Fibroblast of gingiva (primary cell): ENCODE measurements at places on chromosomes 12 and 14.

DNA sequence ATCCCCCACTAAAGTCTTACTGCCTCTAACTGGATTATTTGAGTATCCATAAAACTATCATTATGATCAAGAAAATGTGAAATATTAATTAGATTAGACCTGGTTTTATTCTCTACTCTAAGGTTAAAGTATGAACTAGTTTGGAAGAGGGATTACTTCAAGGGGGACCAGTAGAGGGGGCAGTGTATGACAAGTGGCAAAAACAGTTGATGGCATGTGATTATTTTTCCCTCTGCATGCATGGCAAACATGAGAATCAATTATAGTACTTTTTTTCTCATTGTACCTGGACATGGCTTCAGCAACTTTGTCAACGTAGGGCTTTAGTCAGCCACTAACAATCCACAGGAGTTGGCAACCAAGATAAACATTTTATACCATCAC, 145.0 kb upstream of the SLC38A2 start:
- DNase-seq: no peak

DNA sequence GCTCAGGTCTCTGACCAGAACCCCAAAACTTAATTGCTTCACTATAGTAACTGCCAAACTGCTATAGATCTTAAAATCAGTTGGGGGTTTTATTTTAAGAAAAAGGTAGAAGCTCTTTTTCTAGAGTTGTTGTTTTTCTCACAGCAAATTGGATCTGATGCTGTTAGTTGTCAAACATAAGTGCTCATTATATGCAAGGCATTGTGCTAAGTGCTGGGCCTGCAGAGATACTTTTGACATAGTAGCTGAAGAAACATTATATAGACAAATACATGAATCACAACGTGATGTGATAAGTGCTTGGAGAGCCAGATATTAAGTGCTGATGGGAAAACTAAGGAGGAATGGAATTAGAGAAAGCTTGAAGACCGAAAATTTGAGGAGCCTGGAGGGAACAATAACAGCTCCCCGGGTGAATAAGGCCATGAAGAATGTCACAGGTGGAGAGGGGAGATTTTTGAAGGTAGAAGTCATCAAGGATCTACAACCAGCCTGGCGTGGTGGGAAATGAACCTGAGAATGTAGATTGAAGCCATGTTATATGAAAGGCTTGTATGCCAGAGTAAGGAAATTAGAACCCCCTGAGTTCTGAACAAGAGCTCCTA, 126.5 kb downstream of the DYRK2 start:
- DNase-seq: no peak

DNA sequence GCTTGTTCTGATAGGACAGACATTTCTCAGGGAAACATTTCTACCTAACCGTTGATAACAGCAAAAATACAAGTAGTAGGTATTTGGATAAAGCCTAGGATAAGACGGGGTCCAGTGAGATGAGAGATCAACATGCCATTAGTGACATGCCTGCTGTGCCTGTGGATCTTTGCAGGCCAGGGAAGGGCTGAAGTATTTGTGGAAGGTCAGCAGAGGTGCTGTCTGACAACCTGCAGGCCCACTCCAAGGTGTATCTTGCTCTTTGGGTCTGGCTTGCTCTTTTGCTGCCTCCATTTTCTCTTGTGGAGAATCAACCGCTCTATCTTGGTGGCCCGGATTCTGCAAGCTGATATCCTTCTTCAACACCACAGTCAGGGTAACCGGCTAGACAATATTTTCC, 46.7 kb downstream of the MSRB3 start:
- no peak for DNase-seq

DNA sequence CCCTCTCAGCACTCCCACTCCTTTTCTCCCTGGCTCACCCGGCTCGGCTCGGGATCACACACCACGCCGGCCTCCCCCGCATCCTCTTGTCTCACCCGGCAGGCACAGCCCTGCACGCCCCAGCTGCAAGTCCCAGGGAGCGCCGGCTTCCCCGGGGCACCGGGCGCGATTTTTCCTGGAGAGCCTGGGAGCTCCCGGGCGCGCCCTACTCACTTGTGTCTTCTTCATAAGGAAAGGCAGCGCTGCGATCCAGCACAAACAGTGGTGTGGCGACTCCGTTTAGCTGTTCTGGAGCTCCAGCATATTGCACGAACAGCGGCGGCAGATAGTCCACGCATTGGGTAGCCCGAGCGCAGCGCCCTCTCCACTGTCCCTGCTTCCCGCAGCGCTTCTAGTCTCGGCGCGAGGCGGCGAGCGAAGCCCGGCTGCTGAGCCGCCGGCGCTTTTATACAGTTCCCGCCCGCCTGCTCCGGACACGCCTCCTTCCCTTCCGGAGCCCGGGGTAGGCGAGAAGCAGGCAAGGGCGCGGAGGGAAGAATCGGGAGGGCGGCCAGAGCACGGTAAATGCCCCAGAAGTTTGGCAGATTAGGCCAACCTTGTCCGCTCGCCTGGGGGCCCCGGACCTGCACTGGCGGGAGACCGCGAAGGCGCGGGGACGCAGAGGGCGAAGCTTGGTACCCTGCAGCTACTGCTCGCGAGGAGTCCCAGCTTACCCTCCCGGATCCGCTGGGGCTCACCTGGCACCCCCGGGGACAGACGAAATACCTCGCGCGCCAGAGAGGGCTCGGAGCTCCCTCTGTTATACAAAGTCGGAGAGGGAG, at the start of gene KITLG:
Gene KITLG (minus strand): TSS at position 421 of the 821 bp plus-strand sequence. CDS start 193 bp downstream, at position 228.
- peak; percentile 89 for DNase-seq

GRCh38 chr14:101225157-101226152, 321.9 kb upstream of the RTL1 start:
- DNase-seq: no peak

DNA sequence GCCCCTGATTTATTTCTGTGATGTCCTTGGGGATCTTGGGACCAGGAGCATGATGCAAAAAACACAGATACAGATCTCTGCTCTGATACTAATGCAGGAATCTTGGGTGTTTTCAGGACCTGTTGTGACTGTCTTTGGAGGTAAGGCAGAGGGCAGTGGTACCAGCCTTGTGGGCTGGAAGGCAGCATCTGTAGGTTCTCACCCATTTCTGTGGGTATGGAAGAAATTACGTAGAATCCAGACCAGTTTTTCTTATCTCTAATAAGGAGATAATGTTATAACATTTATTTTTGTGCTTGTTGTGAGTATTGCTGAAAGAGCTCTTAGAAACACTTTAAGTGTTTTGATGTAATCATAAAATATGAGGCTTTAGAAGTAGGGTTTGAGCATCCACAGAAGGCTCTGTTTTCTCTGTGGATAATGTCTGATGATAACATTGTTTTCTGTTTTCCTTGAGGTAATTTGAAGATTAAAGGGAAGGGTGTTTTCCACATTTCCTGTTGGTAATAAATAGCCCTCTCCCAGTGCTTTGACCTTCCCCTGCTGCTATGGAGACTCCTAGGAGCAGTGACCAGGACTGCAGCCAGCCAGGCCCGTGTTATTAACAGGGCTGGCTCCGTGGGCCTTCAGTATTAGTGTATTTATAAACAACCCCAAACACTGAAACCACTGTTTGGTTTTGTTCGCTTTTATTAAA, 9.4 kb upstream of the DCP1B start:
- DNase-seq: no peak

- no peak for DNase-seq
These were observed 37.0 kb downstream of the RPH3A start for GRCh38 chr12:112828541-112828940.

DNA sequence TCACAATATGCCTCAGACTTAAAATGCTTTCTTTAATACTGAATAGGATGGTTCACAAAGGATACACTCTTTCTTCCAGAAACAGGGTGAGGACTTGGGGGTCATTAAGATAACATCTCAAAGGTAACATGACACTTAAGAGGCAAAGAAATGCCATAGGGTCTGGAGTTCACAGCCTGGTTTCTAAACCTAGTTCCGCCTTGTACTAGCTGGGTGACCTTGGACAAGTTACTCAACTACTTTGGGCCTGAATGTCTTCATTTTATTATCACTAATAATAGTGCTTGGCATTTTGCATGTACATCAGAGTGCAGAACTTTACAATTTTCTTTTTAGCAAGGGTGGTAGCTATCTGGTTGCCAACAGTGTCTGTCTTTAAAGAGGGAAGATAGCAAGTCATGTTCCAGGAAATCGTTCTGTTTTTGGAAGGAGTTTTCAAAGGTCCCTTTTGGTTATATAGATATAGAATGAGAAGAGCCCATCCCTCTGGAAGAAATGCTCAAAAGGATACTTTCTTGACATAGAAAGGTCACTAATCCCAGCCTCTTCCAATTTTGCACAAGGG, 257.8 kb downstream of the NUAK1 start:
- no peak for DNase-seq

DNA sequence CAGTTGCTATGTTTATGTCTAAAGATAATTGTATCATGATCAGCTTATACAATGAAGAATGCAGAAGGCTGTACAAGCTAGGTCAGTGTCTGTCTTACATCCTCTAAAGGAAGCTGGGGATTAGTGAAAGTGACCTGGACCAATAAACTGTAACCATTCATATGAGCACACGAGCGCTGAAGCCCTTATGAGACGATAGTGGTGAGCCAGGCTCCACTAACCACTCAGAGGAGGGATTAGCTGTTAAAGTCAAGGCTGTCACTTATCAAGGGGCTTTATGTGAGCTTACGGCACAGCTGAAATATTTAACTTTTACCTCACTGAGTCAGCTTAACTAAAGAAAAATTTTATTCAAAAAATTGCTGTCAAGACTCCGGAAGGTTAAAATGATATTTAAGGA, 30.3 kb downstream of the NDUFA12 start:
- DNase-seq: no peak

DNA sequence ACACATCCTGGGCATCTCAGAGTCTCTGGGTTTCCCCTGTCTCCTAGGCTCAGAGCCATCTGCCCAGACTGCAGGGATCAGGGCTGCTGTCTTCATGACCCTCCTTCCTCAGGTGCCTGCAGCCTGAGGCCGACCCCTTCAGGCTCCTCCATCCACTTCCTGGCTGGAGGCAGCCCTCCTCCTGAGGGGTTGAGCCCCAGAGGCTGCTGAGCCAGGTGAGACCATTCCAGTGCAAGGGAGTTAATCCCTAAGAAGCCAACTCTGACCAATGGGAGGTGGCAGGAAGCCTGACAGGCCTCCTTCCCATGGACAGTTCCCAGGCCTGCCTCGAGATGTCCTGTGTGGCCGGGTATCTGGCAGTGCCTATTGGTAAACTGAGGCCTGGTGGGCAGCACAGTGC, 8.4 kb upstream of the PPP4R4 start:
- no peak for DNase-seq

DNA sequence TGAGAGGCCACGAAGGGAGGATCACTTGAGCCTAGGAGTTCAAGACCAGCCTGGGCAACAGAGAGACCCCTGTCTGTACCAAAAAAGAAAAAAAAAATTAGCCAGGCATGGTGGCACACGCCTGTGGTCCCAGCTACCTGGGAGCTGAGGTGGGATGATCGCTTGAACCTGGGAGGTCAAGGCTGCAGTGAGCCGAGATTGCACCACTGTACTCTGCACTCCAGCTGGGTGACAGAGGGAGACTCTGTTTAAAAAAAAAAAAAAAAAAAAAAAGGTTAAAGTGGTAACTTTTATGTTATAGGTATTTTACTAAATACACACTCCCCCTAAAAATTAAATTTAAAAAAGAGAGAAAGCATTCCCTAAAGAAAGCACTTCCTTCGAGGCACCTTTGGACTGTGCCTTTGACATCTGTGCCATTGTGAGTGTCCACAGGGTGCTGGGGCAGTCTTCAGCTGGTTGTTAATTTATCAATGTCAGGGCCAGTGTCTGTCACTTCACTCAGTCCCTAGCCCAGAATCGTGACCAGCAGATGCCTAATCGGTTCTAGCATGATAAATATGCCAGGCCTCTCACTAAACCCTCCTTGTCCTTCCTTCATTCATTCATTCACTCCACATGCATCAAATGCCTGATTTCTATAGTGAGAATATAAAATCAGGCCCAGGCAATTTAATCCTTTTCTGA, 63.1 kb downstream of the B4GALNT3 start:
- DNase-seq: no peak

GRCh38 chr14:28766469-28766955, at the start of gene FOXG1:
Gene FOXG1, plus strand, starts transcription at chr14:28766787. Its CDS starts 493 bp downstream, at chr14:28767280.
- no peak for DNase-seq

GRCh38 chr14:74442757-74443156, 16.7 kb upstream of the SYNDIG1L start:
- no peak for DNase-seq

GRCh38 chr14:50379563-50379962, 17.1 kb downstream of the CDKL1 start:
- DNase-seq: no peak

DNA sequence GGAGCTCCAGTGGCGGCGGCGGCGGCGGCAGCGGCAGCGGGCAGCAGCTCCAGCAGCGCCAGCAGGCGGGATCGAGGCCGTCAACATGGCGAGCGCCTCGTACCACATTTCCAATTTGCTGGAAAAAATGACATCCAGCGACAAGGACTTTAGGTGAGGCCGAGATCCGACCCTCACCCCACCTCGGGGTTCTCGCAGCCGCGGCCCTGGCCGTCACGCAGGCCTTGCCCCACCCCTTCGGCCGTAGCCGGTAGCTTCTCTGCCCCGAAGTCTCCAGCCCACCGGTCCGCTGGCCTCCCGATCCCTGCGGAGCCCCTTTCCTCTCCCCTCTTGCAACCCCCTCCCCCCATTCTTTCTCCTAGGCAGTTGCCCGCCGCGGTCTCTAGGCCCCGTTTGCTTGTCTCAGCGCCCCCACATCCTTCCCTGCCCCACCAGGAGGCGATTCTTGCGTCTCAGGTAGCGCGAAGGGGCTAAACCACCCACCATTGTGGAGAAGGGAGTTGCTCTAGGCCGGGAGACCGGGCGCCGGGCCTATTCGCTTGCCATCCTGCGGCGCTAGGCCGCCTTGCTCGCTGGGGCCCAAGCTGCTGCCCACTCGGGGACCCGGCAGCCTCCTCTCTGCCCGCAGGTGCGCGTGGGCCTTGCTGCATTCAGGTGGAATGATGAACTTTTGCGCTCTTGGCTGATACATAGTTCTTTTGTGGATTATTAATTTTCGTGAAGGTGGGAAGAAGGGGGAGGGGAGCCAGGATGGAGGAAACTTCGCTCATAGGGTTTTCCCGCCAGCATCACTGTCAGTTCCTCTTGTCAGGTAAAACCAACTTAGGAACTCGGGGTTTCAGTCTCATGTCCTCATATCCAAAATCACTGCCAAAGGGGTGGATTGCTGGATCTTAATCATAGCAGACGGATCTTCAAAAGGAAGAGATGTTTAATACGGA, 745 bp downstream of the CAND1 start:
- peak; percentile 7 for DNase-seq

- DNase-seq: no peak
These were observed 319.5 kb downstream of the TMEM117 start for GRCh38 chr12:44155358-44155757.

GRCh38 chr12:98725476-98726247, 80.6 kb downstream of the APAF1 start:
- DNase-seq: peak; percentile 56

- DNase-seq: peak; percentile 14
These were observed 80.4 kb downstream of the TTC8 start for GRCh38 chr14:88904864-88905263.

DNA sequence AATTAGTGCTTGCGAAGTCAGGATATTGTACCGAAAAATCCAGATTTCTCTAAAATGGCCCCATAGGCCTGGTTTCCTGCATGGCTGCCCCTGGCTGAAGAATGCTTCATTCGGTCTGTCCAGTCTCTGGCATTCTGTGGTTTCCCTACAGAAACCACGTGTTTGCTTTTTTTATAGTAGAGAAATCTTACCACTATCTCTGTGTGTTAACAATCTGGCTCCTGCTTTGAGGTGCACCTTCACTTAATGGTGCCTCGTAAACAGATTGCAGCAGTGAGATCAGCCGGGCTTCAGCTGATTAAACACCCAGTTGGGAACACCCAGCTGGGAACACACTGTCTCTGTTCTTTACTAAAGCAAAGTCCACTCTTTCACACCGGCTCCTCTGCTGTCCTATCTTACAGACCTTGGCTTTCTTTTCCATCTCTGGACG, 6.7 kb upstream of the DNAAF2 start:
- no peak for DNase-seq
